ENCODE measurements at places on chromosomes 5 and 9.

DNA sequence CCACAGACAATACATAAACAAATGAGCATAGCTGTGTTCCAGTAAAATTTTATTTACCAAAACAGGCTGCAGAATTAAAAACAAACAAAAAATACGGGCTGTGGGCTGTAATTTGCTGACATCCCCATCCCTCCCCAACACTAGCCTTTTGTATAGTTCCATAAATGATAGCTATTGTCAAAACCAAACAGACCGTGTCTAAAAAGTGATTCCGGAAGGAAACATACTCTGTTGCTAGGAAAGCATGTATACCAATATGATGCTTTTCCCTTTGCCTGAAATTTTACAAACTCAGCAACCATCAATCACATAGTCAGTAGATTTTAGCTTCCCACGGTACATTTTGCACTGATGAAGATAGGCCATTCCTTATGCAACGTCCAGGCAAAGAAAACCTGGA, 80.0 kb downstream of the TMEM215 start:
- no peak for DNase-seq

DNA sequence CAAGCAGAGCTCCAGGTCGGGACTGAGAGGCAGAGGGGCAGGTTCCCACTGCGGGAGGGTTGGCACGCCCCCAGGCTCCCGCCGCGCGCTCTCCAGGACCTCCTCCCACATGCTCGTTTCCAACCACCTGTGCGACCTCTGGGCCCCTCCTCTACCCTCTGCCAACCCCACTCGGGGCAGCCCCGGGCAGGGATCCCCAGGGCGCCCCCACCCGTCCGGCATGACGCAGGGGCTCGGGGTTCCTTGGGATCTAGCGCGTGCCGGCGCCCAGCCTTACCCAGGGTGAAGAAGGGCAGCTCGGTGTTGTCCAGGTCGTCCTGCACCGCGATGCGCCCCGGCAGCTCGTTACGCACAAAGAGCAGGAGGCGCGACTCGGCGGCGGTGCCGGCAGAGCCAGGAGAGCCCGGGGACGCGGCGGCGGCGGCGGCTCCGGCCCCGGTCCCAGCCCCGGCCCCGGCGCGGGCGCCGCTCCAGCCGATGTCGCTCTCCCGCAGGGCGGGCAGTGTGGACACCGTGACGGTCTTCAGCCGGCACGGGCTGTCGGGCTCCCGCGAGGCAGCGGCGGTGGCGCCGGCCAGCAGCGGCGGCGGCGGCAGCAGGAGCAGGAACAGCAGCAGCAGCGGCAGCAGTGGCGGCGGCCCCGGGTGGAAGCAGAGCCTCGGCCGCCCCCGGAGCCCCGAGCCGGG, 494 bp downstream of the ASTN2 start:
- peak; percentile 43 for DNase-seq

DNA sequence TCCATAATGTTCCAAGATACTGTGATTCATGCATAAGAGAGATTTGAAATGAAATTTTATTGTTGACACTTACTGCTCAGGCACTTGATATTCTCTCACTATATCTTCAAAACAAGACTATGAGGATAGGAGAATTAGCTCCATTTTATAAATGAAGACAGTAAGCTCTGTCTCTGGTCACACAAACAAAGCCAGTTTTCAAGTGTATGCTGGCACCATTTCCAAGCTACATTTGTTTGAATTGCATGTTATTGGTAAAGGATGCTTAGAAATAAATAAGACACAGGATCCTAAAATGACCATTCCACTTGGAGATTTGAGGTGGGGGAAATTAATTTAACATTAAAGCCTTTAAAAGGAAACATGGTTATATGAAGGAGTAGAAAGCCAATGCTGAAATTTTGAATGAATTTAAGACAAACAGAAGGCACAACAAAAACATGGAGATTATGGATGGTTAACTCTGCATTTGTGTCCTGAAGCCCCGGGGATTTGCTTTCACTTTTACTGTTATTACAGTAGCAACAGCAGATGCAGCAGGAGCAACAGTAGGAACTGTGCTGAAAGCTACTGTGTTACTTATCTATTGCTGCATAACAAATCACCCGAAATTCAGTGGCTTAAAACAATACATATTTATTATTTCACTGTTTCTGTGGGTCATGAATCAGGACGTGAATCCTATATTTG, 79.7 kb upstream of the ASTN2 start:
- DNase-seq: no peak

- DNase-seq: no peak
These were observed 44.1 kb downstream of the PTPN3 start for GRCh38 chr9:109454041-109454440.

DNA sequence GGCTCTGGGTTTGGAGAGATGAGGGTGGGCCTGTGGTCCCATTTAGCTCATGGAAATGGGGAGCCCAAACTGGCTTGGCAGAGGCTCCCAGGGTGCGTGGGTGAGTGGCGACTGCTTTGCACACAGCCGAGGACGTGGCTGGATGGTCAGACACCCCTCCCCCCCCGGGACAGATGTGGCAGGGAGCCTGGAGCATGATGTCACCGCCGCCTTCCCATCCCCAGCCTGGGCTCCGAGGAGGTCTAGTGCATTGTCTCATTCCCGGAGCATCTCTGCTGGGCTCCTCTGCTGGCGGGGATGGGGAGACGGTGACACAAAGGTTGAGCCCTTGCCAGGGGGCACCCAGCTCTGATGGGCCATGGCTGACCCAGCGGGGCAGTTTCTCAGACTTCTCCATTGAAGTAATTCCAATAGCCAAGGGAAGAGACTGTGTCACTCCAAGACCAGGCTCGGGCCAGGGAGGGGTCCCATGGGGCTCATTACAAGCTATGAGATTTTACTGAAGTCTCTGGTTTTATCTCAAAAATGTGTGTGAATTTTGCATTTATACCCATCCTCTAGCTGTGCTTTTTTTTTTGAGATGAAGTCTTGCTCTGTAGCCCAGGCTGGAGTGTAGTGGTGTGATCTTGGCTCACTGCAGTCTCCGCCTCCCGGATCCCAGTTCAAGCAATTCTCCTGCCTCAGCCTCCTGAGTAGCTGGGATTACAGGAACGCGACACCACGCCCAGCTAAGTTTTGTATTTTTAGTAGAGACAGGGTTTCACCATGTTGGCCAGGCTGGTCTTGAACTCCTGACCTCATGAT, 36.1 kb downstream of the HMCN2 start:
- DNase-seq: no peak

- DNase-seq: no peak
These were observed 1.9 kb downstream of the FNBP1 start for GRCh38 chr9:130040984-130041647.

- no peak for DNase-seq
These were observed 38.6 kb downstream of the HTR4 start for GRCh38 chr5:148615644-148616275.

GRCh38 chr9:100346836-100347235, 5.9 kb downstream of the TEX10 start:
- no peak for DNase-seq

- DNase-seq: no peak
These were observed 239.7 kb downstream of the HSPA4 start for GRCh38 chr5:133291524-133291923.

GRCh38 chr5:105145152-105145551, 1582.6 kb upstream of the NUDT12 start:
- no peak for DNase-seq

DNA sequence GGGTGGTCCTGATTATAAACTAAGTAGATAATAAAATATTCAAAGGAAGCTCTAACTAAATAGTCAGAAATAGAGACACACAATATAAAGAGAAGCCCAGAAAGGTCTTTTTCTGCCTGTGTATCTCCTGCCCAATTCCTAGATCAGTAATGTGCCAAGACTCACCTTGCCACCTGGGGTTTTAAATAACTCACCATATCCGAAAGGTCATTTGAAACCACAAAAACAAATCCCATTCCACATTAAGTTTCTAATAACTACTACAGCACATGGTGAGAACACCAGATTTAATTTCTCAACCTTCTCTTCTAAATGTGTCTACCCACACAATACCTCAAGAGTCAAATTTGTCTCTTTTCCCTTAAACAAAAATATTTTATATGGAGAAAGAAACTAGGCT, 75.2 kb downstream of the ZNF608 start:
- DNase-seq: no peak

GRCh38 chr9:81393985-81394811, 295.1 kb downstream of the TLE1 start:
- peak; percentile 68 for DNase-seq

DNA sequence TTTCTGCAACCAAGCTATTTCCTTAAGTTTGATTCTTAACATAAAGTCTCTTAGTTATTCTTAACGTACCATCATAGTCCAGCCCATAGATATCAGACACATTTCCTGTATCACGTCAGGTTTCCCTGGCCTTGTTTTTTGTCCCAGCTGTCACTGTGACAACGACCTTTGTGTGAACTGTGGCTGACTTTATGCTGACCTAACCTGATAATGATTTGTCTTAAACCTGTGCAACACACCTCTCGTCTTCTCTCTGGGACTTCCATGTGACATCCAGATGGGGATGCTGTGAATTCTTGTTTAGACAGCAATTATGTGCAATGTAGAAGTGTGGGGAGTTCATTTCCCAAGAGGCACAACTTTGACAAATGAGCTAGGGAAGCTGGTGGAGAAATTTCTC, 662.8 kb downstream of the PTPRD start:
- no peak for DNase-seq

DNA sequence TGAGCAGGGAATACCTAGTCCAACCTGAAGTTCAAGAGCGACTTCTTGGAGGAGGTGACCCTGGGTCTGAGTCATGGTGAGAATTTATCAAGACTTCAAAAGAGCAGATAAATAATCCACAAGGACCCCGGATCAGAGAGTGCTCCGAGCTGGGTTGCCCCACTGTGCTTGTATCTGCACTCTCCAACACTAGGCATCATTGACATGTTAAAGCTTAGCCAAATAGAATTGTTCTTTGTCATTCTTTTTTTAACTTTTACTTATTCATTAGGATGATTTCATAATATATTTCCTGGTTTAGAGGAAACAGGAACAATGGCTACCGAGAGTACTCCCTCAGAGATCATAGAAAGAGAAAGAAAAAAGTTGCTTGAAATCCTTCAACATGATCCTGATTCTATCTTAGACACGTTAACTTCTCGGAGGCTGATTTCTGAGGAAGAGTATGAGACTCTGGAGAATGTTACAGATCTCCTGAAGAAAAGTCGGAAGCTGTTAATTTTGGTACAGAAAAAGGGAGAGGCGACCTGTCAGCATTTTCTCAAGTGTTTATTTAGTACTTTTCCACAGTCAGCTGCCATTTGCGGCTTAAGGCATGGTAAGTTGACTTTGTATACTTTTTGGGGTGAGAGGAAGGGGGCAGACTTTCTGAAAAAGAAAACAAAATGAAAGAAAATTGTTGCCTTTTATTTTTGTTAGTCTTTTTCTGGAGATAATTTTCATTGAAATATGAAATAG, at the start of gene CARD6:
Gene CARD6 (plus strand): TSS at position 300 of the 738 bp plus-strand sequence. CDS start 16 bp downstream, at position 316.
- DNase-seq: peak; percentile 19
